Effector memory CD8-positive, alpha-beta T cell (primary cell): ENCODE measurements at places on chromosomes 2 and 18.

DNA sequence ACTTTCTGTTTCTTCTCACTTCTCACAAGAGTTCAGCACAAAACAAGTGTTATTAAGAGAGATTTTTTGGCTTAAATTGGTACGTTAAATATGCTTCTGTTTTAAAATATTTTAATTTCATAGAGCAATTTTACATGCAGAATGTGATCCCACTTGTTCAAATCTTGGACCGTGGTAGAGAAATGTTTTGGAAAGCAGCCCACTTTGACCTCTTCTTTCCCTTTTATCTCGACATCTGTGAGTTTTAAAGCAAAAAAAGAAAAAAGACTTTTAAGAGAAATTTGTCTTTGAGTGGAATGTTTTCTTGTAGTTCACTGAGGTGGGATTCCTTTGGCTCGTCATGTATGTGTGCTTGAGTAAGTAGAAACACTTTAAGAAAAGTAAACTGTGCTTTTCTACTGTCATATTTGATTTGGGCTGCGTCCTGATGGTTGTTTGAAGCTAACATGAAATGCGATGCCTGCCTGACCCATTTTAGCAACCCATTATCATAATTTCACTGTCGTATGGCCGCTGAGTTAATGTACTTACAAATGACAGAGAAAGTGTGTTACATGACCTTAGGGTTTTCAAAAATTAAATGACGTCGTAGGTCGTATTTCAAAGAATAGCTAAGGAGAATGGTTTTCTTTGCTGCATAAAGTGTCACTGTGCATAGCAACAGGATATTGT, 54.5 kb downstream of the TSHZ1 start:
- DNase-seq: no peak

GRCh38 chr2:120346026-120346666, at the start of gene INHBB:
Gene INHBB, plus strand, starts transcription at chr2:120346136. Its CDS starts 53 bp downstream, at chr2:120346189.
- no peak for DNase-seq

GRCh38 chr2:11305958-11306357, 38.5 kb downstream of the ROCK2 start:
- DNase-seq: no peak

GRCh38 chr2:2933426-2933825, 444.2 kb downstream of the EIPR1 start:
- no peak for DNase-seq

DNA sequence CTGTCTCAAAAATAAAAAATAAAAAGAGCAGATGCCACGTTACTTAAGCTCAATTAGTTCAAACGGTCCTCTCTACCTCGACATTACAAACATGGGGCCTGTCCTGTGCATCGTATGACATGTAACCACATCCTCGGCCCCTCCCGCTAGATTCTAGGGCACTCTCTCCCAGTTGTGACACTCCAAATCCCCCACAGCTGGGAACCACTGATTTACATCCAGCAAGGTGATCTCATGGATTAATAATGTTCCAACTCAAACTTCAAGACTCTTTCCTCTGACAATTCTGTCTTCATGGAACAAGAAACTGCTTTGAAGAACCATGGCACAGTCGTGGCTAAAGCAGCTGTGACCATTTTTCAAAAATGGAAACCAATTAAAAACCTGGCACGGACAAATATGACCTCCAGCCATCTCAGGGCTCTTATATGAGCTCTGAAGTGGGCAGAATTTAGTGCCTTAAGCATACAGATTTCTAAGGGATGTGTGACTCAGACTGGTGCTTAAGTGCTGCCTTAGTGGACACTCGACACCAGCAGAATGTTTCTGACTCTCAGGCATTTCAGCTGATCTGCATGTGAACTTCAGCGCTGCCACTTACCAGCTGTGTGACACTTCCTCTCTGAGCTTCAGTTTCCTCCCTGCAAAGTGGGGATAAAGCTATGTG, 31.7 kb upstream of the ASAP2 start:
- no peak for DNase-seq

DNA sequence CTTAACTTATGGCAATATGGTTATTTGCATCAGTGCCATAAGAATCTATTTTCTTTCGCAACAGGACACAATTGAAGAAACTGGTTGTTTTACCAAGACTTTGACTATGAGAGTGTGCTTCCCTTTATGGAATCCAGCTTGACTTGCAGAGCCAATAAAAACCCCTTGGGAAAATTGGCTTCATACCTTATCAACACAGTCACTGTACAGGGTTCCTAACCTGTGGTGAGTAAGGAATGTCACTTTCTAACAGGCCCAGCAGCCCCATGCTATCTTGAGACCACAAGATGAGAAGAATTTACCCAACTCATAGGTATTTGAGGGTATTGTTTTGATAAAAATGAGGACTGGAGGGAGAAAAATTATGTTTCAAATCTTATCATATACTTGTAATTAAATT, 418.5 kb upstream of the MAP2 start:
- DNase-seq: no peak

DNA sequence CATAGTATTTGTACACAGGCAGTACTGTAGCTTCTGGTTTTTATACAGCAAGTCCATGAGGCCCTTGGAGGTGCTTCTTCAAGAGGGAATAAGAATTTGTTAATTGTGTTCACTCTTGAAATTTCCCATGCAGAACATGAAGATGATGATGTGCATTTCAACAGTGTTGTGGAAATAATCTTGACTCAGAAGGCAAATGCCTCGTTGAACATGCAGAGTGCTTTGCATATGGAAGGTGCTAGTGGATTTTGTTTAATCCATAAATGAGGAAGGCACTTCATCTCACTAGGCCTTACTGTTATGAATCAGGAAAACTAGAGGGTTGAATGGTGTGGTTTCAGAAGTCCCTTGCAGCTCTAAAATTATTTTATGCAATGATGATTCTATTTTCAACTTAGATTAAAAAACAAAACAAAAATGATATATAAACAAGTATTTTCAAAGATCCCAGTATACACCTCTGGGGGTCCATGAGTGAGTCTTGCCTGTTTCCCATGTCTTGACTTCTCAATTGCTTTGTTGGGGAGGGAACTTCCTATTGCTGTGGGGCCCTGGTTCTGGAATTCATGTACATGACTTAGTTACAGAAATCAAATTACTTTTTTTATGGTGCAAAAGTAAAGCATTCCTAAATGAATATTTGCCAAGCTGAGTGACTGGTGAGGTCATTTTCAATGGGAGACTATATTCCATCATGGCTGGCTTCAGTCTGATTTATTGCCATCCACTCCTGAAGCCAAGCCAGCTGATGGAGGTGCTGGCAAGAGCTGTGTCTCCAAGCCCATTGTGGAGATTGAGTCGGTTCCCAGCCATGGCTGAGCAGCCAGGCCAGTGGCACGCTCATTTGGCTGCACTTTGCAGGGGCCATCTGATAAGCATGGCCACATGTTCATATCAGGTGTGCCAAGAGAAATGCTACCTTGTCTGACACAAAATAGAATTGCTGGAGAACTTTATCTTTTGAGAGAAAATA, 56.5 kb downstream of the MGAT5 start:
- DNase-seq: no peak

- no peak for DNase-seq
These were observed 11.2 kb downstream of the PMAIP1 start for GRCh38 chr18:59910967-59911366.

- DNase-seq: peak; percentile 1
These were observed 422.1 kb downstream of the PARD3B start for GRCh38 chr2:204967199-204967960.

DNA sequence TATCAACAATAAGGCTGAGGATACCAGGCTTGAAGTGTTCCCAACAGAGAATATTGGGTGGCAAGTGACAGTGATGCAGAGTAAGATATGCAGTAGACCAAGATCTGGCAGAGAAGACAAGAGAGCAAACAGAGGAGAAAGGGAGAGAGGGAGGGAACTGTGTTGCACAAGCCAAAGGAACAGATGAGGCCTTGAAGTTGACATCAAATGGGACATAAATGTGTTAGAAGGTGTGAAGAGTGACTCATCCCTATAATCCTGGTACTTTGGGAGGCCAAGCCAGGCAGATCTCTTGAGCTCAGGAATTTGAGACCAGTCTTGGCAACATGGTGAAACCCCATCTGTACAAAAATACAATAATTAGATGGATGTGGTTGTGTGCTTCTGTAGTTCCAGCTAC, 342.9 kb downstream of the PARD3B start:
- DNase-seq: no peak

GRCh38 chr2:41910126-41910525, 137.7 kb upstream of the PKDCC start:
- no peak for DNase-seq

DNA sequence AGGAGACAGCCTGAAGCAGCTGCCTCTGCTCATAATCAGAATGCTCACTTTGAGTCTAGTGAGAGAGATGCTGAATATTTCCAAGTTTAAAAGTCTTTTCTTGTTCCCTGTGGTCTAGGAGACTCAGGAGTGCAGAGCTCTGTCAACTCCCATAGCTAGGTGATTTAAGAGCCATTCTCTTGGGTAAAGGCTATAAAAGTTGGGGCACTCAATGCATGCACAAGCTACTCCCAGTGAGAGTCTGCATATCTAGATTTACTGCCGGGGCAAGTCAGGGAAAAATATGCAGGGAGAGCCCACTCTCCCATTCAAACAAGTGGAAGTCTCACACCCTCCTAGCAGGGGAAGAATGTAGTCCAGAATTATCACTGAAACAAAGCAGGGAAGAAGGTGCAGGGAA, 408.6 kb upstream of the KCNJ3 start:
- no peak for DNase-seq

DNA sequence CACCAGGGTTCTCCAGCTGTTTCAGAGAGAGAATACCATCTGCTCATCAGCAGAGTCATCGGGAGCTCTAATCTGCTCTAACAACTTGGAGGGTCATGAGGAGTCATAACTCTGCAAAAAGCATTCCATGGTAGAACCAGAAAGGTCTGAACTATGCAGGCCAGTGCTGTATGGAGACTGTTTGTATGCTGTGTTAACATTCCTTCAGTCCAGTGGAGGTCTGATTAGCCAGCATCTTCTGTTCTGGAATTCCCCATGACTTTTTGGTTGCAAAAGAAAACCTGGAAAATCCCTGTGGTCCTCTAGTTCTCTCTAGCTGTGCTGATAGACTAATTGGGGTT, 9.4 kb upstream of the ITGB6 start:
- DNase-seq: no peak

DNA sequence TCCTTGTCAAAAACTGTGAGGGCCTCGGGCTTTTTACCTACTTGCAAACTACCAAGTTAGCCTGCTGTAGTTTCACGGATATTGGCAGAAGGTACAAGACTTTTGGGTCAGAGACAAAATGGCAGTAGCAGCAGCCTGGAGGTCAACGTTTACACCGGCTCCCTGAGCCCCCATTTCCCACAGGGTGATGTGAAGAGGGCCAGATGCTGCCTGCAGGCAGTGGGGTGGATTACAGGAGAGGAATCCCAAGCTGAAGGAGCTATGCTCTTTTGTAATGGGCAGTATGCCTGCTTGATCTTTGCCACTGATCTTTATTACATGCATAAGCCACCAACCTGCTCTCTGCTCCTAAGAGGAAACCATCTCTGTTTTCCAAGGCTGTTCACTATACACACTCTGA, 29.5 kb upstream of the SP5 start:
- no peak for DNase-seq

- no peak for DNase-seq
These were observed at the start of gene SP5 for GRCh38 chr2:170715062-170715931. Gene SP5, plus strand, starts transcription at chr2:170715337. Its CDS starts 176 bp downstream, at chr2:170715513.

DNA sequence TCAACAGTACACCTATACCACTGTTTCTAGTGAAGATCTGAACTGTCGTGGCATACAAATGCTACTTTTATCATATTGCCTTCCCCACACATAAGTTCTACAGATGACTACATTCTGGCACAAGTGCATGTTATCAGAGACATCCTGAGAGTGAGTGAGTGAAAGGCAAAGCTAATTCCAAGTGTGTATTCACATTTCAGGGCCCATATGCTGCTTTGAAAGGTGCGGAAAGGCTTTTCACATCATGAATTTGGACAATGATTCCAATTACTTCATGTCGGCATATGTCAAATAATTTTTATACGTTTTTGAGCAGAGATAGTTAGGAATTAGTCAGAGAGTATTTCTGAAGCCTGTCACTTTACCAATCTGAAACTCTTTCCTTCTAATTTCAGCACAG, 101.7 kb downstream of the GAREM1 start:
- DNase-seq: no peak

GRCh38 chr2:165112133-165112573, 91.7 kb downstream of the SCN3A start:
- DNase-seq: no peak

GRCh38 chr18:23250893-23251656, 115.8 kb downstream of the CABLES1 start:
- DNase-seq: no peak

- DNase-seq: no peak
These were observed 174.9 kb downstream of the AGAP1 start for GRCh38 chr2:235668782-235669181.

GRCh38 chr2:207333599-207334300, 168.0 kb upstream of the KLF7 start:
- DNase-seq: no peak

- DNase-seq: peak; percentile 63
These were observed 9.5 kb upstream of the ZNF396 start for GRCh38 chr18:35386600-35387100.

- DNase-seq: peak; percentile 54
These were observed at the start of gene ABHD1 for GRCh38 chr2:27123302-27124150. Gene ABHD1, plus strand, starts transcription at chr2:27123815. Its CDS starts 134 bp downstream, at chr2:27123949.
